Stimulated activated CD4-positive, alpha-beta T cell treated with anti-CD3 and anti-CD28 coated beads, Interleukin-15, amount 100 ng/mL, for 24 hours (primary cell): ENCODE measurements at places on chromosomes 4 and X.
A peak's percentile ranks its signal among the peaks of the same experiment; 100 is the strongest.

- no peak for DNase-seq
These were observed 37.6 kb upstream of the GYPB start for GRCh38 chr4:144056800-144057199.

DNA sequence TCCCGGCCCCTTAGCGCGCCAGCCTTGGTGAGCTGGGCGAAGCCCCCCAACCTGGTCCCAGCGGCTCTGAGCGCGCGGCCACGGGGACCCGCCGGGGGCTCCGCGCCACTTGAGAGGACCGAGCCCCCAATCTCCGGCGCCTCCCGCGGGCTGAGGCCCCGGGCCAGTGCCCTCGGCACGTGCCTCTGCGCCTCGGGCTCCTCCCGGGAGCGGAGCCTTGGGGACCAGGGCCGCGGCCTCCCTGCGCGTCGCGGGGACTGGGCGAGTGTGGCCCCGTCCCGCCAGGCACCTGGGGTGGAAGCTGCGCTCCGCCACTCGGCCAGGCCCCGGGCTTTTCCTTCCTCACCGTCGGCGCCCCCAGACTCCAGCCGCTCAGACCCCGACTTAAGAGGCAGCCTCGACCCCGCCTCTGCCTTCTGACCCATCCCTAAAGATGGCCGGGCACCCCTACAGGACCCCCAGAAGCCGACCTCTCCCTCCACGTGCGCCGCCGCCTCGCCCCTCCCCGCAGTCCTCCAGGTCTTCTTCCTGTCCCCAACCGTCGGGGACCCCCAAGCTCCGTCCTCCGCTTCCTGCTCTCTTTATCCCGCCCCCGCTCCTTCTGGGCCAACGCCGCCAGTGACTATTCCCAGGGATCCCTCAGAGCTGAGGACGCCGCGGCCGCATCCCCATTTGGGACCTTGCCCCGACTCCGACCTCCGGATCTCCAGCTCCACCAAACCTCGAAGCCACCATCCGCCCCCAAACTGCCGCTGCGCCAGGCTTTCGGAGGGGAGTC lies 752 bp downstream of the ERAS start:
- no peak for DNase-seq

DNA sequence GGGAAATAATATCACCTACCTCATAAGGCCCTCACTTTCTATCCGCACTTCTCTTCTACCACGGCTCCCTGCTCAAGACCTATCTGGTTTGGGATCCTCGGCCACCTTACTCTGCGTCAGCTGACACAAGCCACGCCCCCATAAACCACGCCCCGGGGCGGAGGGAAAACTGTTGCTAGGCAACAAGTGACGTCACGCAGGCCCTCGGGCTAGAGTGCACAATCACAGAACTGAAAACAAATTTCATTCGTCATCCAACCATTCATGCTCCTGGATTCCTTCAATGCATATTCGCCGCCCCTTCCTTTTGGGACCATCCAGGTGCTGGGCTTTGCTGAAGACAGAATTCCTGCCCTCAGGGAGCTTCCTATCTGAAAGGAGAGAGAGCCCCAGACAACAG lies 66.3 kb downstream of the SMC1A start:
- DNase-seq = no peak

GRCh38 chr4:78625073-78625472 lies 73.5 kb downstream of the ANXA3 start:
- no peak for DNase-seq

GRCh38 chr4:105520819-105521790 lies 31.3 kb upstream of the ARHGEF38 start:
- peak; percentile 18 for DNase-seq

- DNase-seq = no peak
These were observed 49.5 kb downstream of the ZNF718 start for GRCh38 chr4:173666-174314.

- DNase-seq = no peak
These were observed 72.7 kb downstream of the AFF2 start for GRCh38 chrX:148573119-148573518.

- no peak for DNase-seq
These were observed 7.3 kb downstream of the CCDC22 start for GRCh38 chrX:49242545-49243066.

- no peak for DNase-seq
These were observed 255.5 kb downstream of the LDB2 start for GRCh38 chr4:16642897-16643296.

GRCh38 chr4:139144911-139145551 lies 32.0 kb downstream of the ELF2 start:
- DNase-seq = no peak

DNA sequence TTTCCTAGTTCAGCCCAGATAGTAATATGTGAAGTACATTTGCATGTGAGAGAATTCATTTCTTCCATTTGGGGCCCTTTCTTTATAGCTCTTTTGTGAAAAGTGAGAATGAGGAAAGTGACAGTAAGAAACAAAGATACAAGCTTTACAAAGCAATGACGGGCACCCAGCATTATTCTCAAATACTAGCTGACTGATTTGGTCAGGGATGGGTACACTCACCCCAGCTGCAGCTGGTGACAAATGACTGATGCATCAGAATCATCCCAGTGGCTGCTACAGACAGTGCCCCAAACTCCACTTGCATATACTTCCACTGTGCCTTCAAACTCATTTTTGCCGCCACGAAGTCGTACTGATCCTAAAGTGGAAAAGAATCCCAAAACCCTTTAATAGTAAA lies 14.8 kb downstream of the PRSS12 start:
- no peak for DNase-seq

DNA sequence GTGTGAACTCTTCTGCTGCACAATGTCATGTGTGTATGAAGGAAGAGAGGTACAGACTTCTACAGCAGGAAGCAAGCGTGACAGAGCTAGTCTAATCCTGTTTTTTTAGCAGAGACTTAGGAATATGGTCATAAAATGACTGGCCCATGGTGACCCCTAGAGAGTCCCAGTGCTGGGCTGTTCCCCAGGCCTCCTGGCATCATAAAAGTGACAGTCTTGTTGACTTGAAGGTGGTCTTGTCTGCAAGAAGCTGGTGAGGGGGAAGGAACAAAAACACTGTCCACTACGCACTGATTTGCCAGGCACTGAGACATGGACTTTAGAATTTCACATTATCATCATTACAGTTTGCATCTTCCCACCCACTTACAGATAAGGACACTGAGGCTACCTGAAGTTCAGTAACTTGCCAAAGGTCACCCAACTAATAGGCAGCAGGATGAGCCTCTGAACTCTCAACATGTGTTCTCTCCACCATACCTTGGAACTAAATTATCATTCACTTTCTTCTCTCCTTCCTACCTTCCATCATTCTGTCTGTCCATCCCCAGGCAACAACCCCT lies 63.0 kb downstream of the HADH start:
- no peak for DNase-seq

DNA sequence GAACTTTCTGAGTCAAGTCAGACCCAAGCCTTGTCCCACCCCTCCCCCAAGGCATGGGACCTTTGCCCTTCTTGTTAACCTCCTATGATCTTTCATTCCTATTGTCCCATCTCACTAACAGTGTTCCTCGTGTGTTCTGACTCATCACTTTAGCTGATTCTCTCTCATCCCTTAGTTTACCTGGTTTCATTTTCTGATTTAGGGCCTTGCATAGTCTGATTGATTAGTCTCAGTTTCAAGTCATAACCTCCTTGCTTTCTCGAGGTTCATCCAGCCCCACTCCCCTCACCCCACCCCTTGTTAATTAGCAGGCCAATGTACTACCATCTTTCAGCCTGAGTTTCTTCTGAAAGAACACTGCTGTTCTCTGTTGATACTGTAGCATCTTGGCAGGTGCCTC lies 517.4 kb downstream of the RPA4 start:
- peak; percentile 27 for DNase-seq

- no peak for DNase-seq
These were observed 14.1 kb downstream of the GRK4 start for GRCh38 chr4:2977211-2978088.

GRCh38 chr4:8294036-8294435 lies 24.5 kb downstream of the HTRA3 start:
- DNase-seq = no peak

DNA sequence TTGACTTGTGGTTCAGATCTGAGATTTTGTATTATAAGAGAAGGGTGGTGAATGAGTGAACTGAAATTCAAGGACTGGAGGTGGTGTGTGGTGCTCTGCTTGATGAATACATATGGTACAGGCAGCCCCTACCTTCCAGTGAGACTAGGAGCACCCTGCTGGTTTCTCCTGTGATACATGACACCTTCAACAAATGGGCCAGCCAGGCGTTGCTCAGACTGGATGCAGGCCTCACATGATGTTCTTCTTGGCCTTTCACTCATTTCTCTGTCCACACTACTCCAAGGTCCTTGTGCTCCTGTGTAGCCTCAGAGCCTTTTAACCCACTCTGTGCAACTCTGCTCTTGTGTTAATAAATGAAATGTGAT lies 67.2 kb downstream of the FNIP2 start:
- DNase-seq = no peak

DNA sequence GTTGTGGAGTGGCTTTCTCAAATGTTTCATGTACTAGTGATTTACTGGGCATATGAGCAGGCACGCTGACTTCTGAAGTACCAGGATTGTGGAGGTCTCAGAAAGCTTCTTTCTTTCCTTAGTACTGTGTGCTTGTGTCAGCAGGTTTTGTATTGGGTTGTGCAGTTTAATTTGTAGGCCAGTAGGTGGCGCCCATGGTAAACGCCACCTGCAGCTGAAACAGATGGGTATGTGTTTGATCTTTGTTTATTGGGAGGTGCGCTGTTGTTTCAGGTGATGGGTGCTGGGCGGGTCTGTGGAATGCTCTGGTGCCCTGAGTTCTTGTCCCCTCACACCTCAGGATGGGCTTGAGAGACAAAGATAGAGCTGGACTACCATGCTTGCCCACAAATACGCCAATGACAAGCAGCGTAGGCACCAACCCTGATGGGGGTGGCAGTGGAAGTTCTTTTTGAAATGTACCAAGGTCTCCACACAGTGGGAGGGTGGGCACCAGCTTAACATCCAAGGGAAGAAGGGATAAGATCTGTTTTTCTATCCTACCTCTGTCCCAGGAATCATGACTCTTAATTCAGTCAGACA lies 141.5 kb downstream of the RPS6KA6 start:
- DNase-seq = peak; percentile 3

DNA sequence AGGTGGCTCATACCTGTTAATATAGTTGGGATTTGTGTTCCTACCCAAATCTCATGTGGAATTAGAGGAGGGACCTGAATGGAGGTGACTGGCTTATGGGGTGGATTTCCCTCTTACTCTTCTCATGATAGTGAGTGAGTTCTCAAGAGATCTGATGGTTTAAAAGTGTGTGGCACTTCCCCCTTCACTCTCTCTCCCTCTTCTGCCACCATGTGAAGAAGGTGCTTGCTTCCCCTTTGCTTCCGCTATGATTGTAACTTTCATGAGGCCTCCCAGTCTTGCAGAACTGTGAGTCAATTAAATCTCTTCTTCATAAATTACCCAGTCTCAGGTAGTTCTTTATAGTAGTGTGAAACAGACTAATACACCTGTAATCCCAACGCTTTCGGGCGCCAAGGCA lies 28.3 kb upstream of the WDR19 start:
- DNase-seq = no peak

DNA sequence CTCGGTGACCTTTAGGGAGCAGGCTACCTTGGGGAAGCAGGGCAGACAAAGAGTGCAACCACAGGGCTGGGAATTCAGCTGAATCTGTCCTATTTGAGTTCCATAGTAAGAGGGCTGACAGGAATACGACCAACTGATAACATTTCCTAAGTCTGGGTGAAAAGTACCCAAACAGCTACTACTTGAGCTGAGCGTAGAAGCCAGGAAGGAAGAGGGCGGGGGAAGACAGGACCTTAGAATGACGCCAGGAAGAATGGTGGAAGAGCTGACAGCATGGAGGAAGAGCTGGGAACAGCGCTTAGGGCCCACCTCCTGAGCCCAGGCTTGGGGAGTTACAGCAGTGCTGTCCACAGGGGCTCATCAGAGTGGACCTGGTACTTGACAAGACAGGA lies 14.4 kb downstream of the MECP2 start:
- DNase-seq = no peak

DNA sequence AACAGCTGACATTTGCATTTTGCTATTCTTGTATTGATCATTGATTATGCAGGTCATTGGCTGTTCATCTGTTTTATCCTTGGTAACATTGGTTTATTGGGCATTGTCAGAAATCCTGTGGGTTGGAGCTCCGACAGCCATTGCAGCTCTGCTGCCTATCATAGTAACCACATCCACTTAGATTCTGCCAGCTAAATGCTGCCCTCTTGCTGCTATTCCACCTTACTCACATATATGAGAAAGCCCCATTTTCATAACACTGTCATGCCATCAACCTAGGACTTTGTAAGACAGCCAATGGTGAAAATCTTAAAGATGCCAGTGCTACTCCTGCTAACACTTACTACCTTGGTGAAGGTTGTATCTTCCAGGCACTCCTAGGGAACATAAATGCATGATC lies 187.3 kb upstream of the CXCL13 start:
- DNase-seq = peak; percentile 4

- DNase-seq = no peak
These were observed 67.4 kb upstream of the UGT2B10 start for GRCh38 chr4:68748181-68748991.

GRCh38 chr4:88522702-88523324 lies 763 bp downstream of the PYURF start:
- DNase-seq = peak; percentile 68

DNA sequence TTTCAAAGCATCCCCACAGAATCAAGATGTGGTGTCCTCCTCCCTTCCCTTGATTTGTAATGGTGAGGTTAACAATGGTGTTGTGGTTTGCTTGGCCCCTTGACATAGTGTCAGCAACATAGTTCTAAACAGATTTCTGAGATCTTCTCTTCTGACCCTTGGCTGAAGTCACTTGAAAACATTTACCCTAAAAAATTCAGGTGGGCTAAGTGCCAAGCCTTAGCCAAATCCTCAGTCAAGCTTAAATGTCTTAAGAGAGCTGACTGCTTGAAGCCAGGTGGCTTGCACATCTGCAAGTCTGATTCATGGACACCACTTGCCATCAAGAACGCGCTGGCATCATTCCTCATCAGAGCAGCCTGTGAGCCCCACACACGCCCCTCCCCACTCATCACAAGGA lies 173.2 kb downstream of the MGST2 start:
- DNase-seq = no peak

DNA sequence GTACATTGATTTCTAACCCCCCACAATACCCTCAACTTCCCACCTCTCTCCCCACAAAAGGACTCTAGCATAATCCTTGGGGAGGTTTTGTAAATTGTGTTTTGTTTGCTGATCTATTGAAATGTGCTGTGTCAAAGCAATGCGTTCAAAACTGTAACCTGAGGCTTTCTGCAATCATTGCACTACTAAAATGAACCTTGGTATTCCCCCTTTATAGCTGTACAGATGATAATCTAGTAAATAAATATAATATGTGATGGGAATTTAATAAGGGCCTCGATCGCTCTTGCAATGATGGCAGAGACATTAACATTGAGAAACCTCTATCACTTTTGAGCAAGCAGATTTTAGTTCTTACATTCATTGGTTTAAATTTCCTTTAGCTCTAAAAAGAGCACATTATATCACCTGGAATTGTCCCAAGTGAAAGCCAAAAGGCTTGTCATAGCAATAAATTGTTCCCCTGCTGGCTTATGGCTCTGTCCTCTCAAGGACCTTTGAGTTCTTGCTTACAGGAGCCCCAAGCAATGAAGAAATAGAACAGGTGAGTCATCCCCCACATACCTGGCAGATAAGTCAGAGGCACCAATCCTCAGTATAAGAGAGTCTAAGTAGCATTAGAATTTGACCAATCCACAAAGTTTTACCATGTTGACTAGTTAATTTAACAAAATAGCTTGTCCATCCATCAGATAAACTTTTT lies 18.4 kb upstream of the ACE2 start:
- no peak for DNase-seq

GRCh38 chrX:45006002-45006800 lies 133.2 kb downstream of the KDM6A start:
- peak; percentile 5 for DNase-seq
